IMR-90 (cell line): ENCODE measurements at places on chromosomes 7 and 10. TPM values are rescaled to one million over a fixed set of nuclear protein-coding genes. Genes with fewer than 3 reads are reported as not detected.

CFAP69 gene
- 0.72 and 1.7 TPM in 2 replicates for total RNA-seq

WEE2 gene
- not detected in 2 replicates for total RNA-seq

GRCh38 chr7:11858026-11858425 lies 26.0 kb upstream of the THSD7A start:
- no peak for DNase-seq
- no peak overlapping the region for H3K4me3 ChIP-seq
- H3K27me3 ChIP-seq = no peaks in the 10 kb centered on the region
- no peaks in the 10 kb centered on the region for H3K4me1 ChIP-seq
- H3K36me3 ChIP-seq = no peaks in the 10 kb centered on the region

DNA sequence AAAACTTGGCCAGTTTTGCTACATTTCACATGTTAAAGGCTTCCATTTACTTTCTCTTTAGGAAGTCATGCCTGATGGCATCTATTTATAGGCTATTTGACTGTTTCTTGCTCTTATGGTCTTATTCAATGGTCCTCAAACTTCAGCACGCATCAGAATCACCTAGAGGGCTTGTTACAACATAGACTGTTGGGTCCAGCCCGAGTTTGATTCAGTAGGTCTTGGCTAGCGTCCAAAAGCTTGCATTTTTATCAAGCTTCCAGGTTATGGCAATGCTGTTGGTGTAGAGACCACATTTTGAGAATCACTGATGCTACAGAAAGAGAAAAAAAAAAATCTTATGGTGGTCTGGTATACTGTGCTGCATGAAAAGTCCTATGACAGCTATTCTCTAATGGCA lies 51.9 kb downstream of the MTPN start:
- peaks cover 6% of the 10 kb centered on the region for H3K4me1 ChIP-seq
- no peak overlapping the region for H3K27ac ChIP-seq

- DNase-seq = no peak
- no peaks in the 10 kb centered on the region for H3K36me3 ChIP-seq
- no peak overlapping the region for H3K27ac ChIP-seq
Observed at GRCh38 chr7:63887031-63887430, 111.6 kb upstream of the ZNF722 start.

- H3K27me3 ChIP-seq = no peaks in the 10 kb centered on the region
- H3K27ac ChIP-seq = no peak overlapping the region
- H3K4me1 ChIP-seq = no peaks in the 10 kb centered on the region
- no peak overlapping the region for H3K4me3 ChIP-seq
Observed at GRCh38 chr10:117014835-117015234, 9.8 kb upstream of the SHTN1 start.

- H3K4me1 ChIP-seq = peaks cover 2% of the 10 kb centered on the region; the same call in 1 of the 2 replicates
- no peak overlapping the region for H3K4me3 ChIP-seq
- H3K27me3 ChIP-seq = no peaks in the 10 kb centered on the region
- H3K27ac ChIP-seq = no peak overlapping the region
- DNase-seq = peak; percentile 11
Observed at GRCh38 chr7:140911746-140912145, 13.0 kb downstream of the BRAF start.

- H3K36me3 ChIP-seq = no peaks in the 10 kb centered on the region
- no peak for DNase-seq
- H3K27me3 ChIP-seq = no peaks in the 10 kb centered on the region
- no peaks in the 10 kb centered on the region for H3K4me1 ChIP-seq
Observed at GRCh38 chr7:22406715-22407114, 49.8 kb upstream of the RAPGEF5 start.

- no peak overlapping the region for H3K4me3 ChIP-seq
- no peaks in the 10 kb centered on the region; the same call in 1 of the 2 replicates for H3K27me3 ChIP-seq
- H3K36me3 ChIP-seq = no peaks in the 10 kb centered on the region
- no peak overlapping the region for H3K27ac ChIP-seq
- no peak for DNase-seq
- peaks cover 2% of the 10 kb centered on the region; the same call in 1 of the 2 replicates for H3K4me1 ChIP-seq
Observed at GRCh38 chr7:80279760-80280159, 145.1 kb downstream of the GNAI1 start.
